CD4-positive, alpha-beta T cell (primary cell): ENCODE measurements at places on chromosomes 6 and 20.

DNA sequence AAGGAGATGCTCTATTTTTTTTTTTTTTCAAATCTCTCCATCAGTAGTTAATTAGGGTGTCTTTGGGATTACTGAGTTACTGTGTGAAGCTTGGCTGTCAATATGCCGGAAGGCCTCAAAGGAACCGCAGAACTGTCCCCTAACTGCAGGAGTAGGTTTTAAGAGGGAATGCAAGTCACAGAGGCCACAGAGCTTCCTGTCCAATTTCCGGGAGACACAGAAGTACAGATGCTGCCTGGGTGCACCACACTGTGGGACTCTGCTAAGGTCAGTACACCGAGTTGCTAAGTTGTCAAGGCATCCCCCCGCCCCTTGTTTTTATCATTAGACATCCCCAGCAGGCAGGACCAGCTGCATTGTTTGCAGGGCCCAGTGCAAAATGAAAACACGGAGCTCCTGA is 120.2 kb upstream of the RAB32 start:
- no peak for DNase-seq

DNA sequence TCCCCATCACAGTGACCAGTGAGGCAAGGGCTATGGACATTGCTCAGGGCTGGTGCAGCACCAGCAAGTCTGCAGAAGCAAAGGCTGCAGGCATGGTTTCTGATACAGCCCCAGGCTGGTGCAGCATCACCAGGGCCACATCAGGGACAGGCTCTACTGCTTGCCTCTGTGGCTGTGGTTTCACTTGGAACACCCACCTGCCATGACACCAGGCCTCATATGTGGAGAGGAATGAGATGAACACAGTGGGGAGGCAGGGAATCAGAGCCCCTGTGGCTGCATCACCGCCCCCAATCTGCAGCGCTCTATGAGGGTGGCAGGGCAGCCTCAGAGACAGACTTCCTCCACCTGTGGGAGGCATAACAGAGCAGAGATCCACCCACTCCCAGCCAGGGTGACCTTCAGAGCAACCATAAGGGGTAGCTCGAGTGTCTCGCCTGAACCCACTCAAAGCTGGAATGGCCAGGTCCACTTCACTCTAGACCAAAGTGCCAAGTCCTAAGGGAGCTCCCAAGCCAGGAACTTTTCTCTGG is 7.9 kb downstream of the RING1 start:
- no peak for DNase-seq

DNA sequence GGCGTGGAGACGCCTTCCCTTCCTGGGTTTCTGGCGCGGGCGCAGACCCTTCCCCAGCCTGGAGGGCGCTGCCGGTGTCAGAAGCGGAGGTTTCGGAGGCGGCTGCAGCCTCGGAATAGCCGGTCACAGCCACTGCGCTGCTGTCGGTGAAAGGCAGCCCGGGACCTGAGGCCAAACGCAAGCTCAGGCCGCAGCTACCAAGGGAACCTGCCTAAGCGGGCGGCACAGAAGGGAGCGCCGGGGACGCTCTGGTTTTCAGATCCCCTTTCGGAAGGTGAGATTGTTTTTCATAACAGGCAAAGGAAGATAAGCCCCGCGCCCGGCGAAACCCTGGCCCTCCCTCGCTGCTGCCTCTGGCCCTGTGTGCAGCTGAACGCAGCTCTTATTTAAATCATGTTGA is 116.5 kb downstream of the FAM120B start:
- DNase-seq = no peak

- DNase-seq = peak; percentile 3
Observed at GRCh38 chr6:136859430-136859829, 37.0 kb downstream of the PEX7 start.

- DNase-seq = no peak
Observed at GRCh38 chr6:27593861-27594260, 121.0 kb upstream of the ZNF184 start.

GRCh38 chr6:139448998-139449610 is 74.7 kb upstream of the CITED2 start:
- no peak for DNase-seq

DNA sequence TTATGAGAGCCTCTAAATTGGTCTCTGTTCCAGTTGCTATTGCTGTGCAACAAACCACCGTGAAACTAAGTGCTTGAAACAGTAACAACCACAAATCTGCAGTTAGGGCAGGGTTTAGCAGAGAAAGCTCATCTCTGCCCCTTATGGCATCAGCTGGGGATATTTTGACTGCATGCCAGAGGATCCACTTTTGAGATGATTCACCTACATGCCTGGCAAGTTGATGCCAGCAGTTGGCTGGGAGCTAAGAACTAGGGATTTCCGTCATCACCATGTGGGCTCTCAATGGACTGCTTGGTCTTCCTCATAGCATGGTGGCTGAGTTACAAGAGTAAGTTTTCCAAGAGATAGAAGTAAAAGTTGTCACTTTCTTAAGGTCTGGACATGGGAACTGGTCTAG is 35.1 kb downstream of the PLCB4 start:
- DNase-seq = no peak

GRCh38 chr20:43459022-43459942 is 1.6 kb downstream of the SRSF6 start:
- no peak for DNase-seq
